CD8-positive, alpha-beta T cell (primary cell): ENCODE measurements at places on chromosomes 7 and 10.

DNA sequence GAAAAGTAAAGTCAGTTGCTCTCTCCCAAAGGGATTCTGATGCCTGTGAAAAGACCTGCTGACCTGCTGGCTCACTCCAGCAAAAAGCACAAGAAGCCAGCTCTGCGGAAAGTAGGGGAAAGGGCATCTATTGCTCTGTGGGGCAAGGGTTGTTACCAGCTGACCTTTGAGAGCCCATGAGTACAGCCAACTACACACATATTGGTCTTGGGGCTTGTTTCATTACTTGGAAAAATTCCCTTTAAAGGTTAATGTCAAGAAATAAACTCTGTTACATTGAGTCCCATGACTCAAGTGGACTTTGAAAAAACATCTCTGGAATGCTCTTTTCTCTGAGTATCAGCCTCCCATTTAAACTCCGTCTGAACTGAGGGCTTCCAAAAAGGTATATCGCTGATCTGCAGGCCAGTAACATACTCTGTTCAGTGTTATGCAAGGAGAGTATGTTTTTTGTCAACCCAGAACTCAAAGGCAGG, 53.2 kb downstream of the PANK1 start:
- DNase-seq: no peak

GRCh38 chr10:108612485-108612884, 1310.8 kb downstream of the XPNPEP1 start:
- DNase-seq: no peak

- no peak for DNase-seq
These were observed 95.4 kb upstream of the SHH start for GRCh38 chr7:155907450-155908200.

DNA sequence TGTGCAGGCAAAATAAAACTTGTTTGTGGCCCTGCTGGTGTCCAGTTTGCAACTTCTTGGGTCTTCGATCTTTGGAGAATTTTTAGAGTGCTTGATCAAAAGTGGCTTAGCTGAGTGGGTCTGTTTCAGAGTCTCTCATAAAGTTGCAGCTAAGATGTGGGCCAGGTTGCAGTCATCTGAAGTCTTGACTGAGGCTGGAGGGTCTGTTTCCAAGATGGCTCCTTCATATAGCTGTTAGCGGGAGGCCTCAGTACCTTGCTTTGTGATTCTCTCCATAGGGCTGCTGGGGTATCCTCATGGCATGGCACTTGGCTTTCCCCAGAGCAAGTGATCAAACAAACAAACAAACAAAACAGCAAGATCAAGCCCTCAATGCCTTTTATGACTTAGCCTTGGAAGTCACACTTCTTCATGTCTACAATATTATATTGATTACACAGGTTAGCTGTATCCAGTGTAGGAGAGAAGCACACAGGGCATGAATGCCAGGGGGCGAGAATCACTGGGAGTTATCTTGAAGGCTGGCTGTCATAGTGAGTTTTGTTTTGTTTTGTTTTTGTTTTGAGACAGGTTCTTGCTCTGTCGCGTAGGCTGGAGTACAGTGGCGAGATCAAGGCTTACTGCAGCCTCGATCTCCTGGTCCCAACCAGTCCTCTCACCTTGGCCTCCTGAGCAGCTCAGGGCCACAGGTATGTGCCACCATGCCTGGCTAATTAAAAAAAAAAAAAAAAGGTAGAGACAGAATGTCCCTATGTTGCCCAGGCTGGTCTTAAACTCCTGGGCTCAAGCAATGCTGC, 10.2 kb downstream of the CYP26A1 start:
- DNase-seq: no peak

DNA sequence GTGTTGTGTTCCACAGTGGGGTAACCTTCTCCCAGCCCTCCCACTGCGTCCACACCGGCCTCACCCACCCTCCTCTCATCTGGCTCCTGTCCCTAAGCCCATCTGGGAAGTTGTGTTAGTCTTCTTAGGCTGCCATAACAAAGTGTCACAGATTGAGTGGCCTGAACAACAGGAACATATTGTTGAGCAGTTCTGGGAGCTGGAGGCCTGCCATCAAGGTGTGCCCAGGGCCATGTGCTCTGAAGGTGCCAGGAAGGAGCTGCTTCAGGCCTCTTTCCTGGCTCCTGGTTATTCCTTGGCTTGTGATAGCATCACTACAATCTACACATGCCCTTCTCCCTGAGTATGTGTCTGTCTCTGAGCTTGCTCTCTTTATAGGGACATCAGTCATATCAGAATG, 327.6 kb upstream of the COBL start:
- DNase-seq: no peak

- no peak for DNase-seq
These were observed 136.3 kb downstream of the KCNMA1 start for GRCh38 chr10:77501152-77501845.

DNA sequence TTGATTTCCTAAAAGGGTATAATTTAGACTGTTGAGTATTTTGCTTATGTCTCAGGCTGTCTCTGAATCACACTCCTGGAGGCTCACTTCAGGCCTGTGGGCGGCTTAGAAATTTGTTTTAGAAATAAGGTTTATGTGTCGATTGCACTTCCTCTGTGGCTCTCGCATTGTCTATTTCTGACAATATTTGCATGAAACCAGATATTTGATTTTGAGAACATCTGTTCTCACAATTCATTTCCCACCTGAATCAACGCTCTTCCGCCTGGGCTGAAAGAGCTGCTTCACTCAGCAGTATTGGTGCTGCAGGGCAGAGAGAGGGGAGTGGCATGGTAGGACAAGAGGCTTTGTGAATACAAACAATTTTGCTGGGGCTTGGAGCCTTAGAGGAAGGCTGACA, 262.0 kb downstream of the ADRA2A start:
- DNase-seq: no peak

DNA sequence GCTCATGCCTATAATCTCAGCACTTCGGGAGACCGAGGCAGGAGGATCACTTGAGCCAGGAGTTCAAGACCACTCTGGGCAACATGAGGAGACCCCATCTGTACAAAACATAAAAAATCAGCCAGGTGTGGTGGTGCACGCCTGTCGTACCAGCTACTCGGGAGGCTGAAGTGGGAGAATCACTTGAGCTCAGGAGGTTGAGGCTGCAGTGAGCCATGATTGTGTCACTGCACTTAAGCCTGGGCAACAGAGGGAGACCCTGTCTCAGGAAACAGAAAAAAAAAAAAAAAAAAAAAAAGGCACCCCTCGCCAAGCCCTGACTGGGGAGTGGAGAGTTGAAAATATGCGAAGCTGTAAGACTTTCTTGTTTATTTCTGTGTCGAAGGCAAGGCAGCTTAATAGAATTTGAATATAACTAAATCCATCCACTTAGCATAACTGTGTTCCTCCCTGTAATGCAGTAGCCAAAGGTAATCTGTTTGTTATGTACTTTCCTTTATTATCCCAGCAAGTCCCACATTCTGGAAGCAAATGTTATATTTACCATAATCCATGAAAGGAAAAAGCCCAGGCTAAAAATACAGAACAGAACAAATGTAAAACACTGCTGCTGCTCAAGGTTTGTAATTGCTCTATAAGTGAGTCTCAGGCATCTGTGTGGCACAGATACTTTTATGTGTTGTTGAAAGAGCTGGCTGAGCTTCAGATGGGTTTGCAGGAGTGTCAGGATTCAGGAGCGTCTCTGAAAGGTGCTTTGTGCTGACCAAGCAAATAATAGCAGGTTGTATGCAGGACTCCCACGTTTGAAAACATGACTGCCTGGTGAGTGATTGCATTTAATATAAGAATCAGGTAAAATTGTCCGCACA, 127.2 kb downstream of the CELF2 start:
- no peak for DNase-seq
